Activated naive CD4-positive, alpha-beta T cell treated with anti-CD3 and anti-CD28 coated beads, Interleukin-2, amount 50 U/mL, for 16 hours (primary cell): ENCODE measurements at places on chromosomes 4 and X.

- DNase-seq = no peak
Measured at GRCh38 chr4:87042221-87042620, 107.4 kb downstream of the AFF1 start.

- DNase-seq = no peak
Measured at GRCh38 chr4:105147016-105147552, 408 bp downstream of the TET2 start.

- DNase-seq = no peak
Measured at GRCh38 chr4:102988429-102989020, 31.0 kb downstream of the SLC9B1 start.

- DNase-seq = no peak
Measured at GRCh38 chr4:124783847-124784246, 71.3 kb upstream of the ANKRD50 start.

DNA sequence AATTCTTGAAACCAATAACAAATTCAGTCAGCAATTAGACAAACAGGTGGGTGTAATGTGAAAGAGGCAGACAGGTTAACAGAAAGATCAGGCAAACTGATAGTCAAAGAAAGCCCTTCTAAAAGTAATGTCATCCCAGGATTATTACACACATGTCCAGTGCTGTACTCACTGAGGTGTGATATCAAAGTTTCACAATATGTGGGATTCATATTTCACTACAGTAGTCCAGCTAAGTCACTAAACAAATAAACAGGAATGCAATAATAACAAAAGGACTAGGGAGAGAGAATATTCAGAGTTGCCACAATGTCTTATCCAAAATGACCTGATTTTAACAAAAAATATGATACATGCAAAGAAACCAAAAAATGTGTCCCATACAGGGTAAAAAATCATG lies 787.5 kb downstream of the FSTL5 start:
- no peak for DNase-seq

- no peak for DNase-seq
Measured at GRCh38 chrX:16308773-16309172, 141.5 kb downstream of the MAGEB17 start.

DNA sequence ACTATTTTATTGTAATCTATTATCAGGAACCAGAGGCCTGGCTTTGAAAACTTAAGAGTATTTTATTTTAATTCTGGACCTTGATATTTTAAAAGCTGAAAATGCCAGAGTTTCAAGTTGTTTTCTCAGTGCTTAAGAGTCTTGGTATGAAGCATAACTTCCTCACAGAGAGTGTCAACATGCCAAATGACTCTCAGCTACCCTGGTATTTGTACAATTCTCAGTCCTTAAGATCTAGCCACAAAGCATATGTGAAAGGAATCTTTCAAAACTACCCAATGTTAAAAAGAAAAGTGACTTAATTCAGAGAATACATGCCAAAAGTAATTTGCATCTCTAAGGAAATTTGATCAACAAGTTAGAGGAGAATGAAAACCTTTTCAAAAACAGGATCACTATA lies 171.9 kb downstream of the DKK2 start:
- no peak for DNase-seq

DNA sequence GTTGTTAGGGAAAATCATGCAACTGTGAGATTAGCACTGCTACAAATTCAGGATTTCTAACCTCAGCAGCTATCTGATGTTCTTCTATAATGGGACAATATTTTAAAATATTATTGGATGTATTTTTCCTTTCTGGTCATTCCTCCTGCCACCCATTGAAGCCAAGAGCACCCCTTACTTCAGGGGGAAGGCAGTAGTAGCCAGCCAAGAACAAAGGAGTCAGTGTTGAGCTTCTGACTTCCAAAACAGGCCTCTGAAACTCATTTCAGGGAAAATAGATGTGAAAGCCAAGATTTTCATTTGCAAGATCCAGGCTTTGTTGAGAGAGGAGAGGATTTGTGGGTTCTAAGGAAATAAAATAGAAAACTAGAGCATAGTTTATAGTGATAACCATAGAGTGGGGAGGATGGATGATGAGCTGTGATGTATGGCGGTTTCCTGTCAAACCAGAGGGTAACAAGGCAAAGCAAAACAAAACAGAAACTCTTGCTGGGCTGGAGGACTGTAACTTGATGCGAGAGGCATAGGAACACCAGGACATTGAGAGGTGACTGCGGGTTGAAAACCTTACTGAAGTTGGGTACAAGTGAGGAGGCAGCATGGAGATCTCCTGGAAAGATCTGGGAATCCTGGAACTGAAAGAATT lies 173.7 kb upstream of the LEF1 start:
- no peak for DNase-seq

DNA sequence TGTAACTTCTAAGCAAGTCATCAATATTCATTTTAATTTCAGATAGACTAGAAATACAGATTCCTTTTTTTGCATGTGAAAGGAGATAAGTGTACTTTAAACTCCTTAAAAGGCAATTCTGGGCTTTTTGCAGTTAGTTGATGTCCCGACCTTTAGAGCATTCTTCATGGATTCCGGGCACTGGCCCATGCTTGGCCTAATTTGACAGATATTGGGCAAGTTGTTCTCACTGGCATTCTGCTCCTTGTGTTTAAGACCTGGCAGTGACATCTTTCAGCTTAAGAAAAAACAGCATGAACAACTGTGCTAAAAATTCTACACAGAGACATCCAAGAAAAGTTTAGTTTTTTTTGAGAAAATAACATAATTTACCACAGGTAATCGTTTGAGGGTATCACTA lies 1037.2 kb downstream of the PCDH18 start:
- DNase-seq = no peak

- DNase-seq = no peak
Measured at GRCh38 chrX:6465756-6466155, 69.2 kb downstream of the VCX3A start.

GRCh38 chr4:25174674-25175073 lies 14.4 kb upstream of the SEPSECS start:
- no peak for DNase-seq

DNA sequence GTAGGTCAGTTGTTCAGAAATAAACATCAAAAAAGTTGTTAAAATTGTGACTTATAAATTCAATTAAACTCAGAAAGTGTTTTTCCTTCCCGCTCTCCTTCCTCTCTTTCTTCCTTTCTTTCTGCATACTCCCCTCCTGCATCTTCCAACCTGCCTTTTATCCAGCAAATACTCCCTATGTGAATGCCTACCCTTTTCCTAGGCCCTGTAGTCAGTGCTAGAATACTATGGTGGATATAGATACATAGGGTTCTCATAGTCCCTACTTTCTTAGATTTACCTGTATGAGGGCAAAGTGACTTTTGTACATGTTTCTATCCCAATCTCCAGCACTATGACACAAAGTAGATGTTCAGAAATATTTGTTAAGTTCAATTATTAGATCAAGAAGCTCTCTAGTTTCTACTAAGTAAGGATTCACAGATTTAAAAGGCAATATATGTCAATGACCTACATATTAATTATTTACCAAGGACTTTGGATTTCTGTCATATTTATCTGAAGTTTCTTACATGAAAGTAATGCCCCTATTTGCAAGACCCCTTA lies 732 bp downstream of the SULT1E1 start:
- DNase-seq = no peak

- DNase-seq = no peak
Measured at GRCh38 chr4:40825014-40825838, 75.5 kb downstream of the NSUN7 start.

DNA sequence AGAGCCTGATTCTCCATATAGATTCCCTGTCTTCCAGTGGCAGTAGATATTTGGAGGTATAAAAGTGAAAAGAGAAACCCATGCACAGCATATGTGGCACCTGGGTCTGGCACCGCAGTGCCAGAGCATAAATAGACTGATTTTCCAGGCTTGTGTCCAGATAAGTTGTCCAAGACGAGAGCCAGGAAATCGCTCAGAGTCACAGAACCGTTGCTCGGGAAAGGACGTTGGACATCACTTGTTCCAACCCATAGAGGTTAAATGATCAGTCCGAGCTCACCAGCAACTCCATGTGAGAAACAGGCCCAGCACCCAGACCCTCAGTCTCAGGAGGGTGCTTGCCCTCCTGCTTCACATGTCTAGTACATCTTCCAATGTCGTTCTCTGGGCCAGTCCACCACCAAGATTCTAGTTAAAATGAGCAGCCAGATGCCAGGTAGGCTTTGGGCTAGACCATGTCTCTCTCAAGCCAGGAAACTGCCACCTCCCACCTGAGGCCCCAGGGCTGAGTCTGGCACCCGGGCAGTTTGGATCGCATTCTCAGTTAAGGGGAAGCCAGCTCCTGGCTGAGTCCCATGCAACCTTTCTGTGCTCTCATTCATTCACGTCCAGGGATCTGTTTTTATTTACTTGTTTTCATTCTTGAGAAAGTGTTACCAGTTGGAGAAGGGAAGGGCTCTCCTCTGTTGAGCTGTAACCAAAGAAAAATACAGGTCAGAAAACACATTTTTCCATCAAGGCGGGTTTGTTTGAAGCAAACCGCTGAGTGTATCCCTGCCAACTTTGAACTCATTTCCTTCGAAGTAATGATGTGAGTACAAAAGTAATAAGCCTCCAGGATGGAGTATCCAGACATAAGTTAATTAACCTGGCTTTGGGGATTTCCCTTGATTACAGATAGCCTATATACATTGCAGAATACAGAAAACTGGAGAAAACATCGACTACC lies 91.7 kb downstream of the PHOX2B start:
- DNase-seq = no peak

GRCh38 chr4:7430368-7430964 lies 4.3 kb downstream of the PSAPL1 start:
- peak; percentile 6 for DNase-seq

GRCh38 chrX:7133050-7133440 lies 14.5 kb upstream of the STS start:
- DNase-seq = no peak

DNA sequence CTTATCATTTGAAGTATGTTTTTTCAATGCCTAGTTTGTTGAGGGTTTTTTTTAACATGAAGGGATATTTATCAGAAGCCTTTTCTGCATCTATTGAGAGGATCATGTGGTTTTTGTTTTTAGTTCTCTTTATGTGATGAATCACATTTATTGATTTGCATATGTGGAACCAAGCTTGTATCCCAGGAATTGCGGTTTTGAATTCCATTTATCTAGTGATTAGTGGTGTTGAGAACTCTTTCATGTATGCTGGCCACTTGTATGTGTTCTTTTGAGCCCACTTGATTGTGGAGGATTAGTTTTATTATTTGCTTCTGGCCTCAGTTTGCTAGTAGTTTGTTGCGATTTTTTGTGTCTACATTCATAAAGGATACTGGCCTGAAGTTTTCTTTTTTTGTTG lies 85.0 kb upstream of the CNKSR2 start:
- no peak for DNase-seq

- DNase-seq = no peak
Measured at GRCh38 chr4:122798101-122798500, 28.5 kb upstream of the FGF2 start.

- no peak for DNase-seq
Measured at GRCh38 chr4:114527170-114527569, 71.4 kb upstream of the UGT8 start.

GRCh38 chr4:85767649-85768048 lies 292.7 kb downstream of the ARHGAP24 start:
- no peak for DNase-seq

DNA sequence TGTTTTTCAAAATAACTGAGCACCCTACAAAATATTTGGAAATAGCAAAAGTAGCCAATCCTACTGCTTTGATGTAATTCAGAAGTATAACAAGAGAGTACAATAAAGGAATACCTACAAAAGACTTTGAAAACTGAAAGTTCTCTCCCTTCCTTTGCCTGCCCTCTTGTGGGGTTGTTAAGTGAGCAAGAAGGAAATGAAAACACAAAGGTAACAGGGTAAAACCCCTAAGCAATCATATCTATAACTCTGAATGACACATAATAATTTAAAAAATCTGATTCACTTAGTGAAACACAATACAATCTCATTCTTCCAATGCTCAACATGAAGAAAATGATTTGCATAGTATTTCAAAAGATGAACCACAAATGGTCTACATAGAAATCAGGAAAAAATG lies 98.2 kb downstream of the FRYL start:
- DNase-seq = peak; percentile 13

DNA sequence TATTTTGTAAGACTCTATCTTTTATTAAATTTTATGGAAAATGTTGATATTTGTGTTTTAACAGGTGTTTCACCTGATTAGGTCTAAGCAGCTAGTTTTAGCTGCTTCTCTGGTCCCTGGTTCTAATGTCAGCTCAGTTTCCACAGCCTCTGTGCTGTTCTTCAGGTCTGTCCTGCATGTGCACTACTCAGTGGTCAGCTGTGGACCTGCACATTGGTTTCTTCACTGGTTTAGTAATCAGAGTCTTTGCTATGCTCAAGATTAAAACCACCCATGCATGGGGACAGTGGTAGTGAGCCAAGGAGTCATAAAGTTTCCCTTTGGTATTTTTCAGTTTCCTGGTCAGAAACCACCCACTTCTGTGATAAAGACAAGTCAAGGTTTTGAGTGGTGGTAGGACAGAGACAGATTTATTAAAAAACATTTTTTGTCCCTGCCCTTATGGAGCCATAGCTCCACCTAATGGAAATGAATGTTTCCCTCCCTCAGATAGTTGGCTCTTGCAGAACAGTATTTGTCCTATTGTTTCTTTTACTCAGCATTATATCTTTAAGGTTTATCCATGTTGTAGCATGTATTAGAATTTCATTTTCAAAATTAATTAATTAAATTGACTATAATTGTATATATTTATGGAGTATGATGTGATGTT lies 36.8 kb upstream of the VBP1 start:
- no peak for DNase-seq

DNA sequence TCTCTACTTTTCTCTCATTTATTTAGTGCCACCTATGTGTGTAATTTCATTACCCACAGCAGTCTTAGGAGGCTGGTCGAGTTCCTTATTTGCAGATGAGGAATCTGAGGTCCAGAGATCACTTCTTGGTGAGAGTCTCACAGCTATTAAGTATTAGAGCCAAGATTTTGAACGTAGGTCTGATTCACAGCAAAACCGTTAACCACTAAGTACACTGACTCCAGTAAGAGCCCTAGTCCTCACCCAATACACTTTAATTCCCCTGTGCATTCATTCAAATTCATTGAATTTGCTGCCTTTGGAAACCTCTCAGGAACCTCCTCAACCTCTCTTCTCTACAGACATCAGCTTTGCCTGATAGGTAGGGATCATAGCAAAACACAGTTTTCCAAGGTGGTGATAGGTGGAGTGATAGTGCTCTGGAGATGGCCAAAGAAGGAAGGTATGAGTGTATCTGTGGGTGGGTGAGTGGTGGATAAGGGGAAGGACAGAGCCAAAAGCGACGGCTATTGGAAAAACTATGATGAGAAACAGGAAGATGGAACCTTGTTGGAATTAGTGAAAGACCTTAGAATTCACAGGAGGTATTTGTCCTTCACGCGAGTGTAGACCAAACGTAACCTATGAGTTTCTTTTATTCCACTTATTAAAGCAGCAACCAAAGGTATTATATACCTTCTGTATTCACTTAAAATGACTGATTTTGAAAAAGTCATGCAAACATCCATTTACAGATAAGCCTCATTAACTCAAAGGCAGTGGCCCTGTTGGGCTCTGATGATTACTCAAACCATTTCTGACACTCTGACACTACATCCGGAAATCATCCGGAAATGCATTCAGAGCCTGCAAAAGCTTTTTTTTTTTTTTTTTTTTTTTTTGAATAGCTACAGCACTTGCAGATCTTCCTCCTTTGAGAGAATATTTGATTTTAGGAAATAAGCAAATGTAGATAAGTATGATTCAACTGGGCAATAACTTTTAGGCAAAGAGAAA lies 6.3 kb downstream of the FMR1 start:
- no peak for DNase-seq
